NCI-H2081 treated with DMSO at 0.1 percent for 48 hours (cell line): ENCODE measurements at places on chromosomes 7 and 10.

- no peak for DNase-seq
Measured at GRCh38 chr7:101140339-101140699, 13.4 kb downstream of the SERPINE1 start.

GRCh38 chr7:70634610-70635068, 497.3 kb upstream of the GALNT17 start:
- no peak for DNase-seq

GRCh38 chr7:148709014-148709413, 10.3 kb downstream of the CUL1 start:
- DNase-seq: no peak

DNA sequence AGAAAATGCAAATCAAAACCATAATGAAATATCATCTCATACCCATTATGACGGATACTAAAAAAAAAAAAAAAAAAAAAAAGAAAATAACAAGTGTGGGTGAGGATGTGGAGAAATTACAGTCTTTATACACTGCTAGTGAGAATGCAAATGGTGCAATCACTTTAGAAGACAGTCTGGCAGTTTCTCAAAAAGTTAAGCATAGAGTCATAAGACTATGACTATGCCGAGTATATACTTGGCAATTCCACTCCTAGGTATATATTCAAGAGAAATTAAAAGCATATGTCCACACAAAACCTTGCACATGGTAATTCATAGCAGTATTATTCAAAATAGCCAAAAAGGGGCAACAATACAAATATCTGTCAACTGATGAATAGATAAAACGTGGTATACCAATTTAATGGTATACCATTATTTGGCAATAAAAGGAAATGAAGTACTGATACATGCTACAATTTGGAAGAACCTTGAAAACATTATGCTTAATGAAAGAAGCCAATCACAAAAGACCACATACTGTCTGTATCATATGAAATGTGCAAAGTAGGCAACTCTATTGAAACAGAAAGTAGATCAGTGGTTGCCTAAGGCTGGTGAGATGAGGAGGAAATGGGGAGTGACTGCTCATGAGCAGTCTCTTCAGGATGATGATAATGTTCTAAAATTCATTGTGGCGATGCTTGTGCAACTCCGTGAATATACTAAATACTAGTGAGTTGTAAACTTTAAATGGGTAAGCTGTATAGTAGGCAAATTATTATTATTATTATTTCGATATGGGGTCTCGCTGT, 90.1 kb upstream of the NANOS1 start:
- no peak for DNase-seq

GRCh38 chr10:18658271-18659124, 733 bp upstream of the ARL5B start:
- DNase-seq: no peak

- DNase-seq: no peak
Measured at GRCh38 chr7:67671006-67671548, 674.4 kb downstream of the TYW1 start.

- no peak for DNase-seq
Measured at GRCh38 chr7:142598297-142598696, 151.0 kb upstream of the PRSS1 start.

DNA sequence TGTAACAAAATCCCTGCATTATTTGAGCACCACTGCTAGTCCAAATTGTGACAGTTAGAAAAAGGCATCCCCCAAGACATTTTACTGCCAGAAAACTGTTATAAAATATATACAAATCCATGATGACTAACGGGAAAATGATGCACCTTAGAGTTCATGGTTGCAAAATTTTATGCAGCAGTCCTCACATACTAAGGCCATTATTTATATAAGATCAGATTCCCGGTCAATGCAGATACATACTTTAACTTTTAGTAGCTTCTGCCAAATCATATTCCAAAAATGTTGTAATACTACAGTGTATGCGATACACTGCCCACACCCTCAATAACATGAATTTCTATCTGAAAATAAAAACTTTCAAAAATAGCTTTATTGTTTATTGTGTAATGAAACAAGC, 239.9 kb upstream of the ZNF32 start:
- DNase-seq: no peak

DNA sequence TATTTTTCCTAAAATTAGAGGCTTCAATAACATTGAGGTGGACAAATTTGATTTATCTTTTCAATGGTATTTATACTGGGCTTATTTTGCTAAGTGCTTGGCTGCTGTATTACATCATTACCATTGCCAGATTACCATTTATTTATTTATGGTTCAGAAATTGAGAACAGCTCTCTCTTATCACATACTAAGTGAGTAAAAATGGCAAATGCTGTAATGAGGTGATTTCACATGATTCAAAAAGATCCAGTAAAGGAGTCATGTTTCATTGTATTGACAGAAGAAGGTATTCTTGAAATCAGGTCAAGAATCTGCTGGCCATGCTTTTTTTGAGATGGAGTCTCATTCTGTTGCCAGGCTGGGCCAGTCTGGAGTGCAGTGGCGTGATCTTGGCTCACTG, 322.6 kb downstream of the KIF20B start:
- peak; percentile 28 for DNase-seq

DNA sequence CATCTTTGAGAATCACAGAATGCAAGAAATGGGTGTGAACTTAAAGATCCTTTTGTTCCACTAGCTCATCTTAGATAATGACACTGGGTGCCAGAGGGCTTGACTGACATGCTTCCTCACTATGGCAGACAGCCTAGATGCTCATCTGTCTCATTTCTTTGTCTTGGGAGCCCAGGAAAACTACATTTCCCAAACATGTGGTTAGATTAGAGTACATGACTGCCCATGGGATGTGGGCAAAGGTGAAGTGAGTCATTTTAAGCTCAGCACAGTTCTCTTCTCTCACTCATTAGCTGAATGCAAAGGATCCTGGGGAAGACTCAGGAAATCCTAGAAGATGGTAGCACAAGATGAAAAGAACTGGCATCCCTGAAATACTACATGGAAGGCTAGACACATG, 32.5 kb upstream of the TBX20 start:
- no peak for DNase-seq

DNA sequence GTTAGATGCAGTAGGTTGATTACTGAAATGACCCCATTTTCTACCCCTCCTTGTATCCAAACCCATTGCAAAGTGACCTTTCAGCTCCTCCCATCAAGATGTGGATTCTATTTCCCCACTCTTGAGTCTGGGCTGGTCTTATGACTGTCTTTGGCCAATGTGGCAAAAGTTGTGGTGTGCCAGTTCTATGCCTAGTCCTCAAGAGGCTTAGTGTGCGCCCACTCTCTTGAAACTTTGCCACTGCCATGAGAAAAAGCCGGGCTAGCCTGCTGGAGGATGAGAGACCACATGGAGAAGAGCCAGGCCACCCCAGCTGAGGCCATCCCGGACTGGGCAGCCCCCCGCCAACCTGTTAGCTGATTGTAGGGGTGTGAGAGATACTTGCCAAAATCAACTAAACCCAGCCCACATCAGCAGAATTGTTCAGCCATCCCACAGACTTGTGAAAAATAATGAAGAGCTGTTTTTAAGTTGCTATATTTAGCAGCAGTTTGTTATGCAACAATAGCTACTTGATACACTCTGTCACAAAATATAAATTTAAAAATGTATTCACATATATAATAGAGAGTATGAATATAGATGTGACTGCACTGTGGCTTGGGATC, 131.0 kb upstream of the PALS2 start:
- no peak for DNase-seq

DNA sequence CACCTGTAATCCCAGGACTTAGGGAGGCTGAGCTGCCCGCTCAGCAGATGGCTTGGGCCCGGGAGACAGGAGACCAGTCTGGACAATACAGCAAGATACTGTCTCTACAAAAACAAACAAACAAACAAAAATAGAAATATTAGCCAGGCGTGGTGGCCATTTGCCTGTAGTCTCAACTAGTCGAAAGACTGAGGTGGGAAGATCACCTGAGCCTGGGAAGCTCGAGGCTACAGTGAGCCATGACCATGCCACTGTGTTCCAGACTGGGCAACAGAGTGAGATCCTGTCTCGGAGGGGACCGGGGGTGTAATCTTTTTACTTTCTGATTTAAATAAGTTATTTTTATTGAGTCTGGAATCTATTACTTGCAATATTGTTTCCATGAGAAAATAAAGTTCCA, 274.6 kb downstream of the PARD3 start:
- no peak for DNase-seq

GRCh38 chr7:140722254-140722653, 25.7 kb downstream of the NDUFB2 start:
- DNase-seq: no peak

GRCh38 chr7:115449689-115450088, 527.8 kb downstream of the MDFIC start:
- no peak for DNase-seq

DNA sequence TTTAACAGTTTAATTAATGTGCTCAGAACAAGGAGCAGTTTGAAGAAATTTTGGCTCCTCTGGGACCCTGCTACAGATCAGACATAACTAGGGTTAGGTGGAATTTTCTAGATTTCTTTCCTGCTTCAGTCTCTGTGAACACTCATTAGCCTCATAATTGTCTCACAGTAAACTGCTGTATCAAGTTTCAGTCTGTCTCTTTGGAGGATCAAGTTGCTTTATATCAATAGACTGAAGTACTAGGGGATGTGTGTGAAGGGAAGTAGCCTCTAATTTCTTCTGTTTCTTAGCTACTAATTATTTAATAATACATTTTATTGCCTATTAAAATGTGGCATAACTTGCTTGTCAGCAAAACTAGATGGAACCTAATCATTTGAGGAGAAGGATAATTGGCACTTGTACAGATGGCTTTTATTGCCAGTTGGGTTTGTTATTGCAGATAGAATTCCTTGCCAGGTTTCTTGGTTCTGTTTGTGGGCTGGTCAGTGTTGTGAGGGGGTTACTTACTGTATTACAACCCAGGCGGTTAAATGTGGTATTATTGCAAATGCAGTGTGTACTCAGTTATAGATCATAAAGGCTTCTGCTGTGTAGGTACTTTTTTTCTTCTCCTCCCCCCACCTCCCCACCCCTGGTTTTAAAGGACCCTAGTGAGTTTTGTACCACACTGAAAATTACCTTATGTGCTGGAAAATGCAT, 758.0 kb downstream of the AUTS2 start:
- DNase-seq: peak; percentile 70

- peak; percentile 72 for DNase-seq
Measured at GRCh38 chr7:107742678-107743566, 1.0 kb upstream of the CBLL1 start.
